ENCODE measurements at places on chromosomes 12 and 14.

- DNase-seq, result no peak
These were observed 33.8 kb downstream of the GIT2 start for GRCh38 chr12:109962398-109962797.

DNA sequence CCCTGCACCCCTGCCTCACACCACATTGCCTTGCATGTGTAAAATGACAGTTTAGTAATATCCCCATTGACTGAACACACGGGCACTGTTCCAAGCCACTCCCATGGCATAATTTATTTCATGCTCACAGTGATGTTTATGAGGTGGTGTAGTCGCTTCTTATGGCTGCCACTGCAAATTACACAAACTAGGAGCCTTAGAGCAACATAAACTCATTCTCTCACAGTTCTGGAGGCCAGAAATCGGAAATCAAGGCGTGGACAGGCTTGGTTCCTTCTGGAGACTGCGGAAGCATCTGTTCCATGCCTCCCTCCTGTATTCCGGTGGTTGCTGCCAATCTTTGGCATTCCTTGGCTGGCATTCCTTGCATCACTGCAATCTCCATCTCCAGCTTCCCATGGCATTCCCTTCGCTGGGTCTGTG, 97.3 kb downstream of the RIN3 start:
- DNase-seq, result no peak

- no peak for DNase-seq
These were observed 1.4 kb downstream of the SYT10 start for GRCh38 chr12:33438025-33438772.

DNA sequence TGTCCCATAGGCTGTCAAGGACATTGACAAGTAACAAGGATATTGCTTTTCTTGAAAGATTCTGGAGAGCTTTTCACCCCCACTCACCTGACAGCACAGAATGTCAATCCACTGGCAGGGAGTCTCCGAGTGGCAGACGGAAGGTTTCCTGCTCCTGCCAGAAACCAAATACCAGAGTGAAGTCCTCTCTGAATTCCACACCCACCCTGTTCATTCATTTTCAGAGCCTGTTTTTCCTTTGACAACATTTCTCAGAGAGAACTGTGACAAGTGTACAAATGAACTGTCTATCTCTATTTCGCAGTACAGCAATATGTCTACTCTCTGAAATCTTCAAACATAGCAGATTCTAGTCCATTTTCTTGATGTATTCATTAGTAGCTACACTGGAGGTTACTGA, 26.2 kb upstream of the BICD1 start:
- no peak for DNase-seq

GRCh38 chr14:105496831-105497591, 6.0 kb downstream of the TEDC1 start:
- peak; percentile 33 for DNase-seq

DNA sequence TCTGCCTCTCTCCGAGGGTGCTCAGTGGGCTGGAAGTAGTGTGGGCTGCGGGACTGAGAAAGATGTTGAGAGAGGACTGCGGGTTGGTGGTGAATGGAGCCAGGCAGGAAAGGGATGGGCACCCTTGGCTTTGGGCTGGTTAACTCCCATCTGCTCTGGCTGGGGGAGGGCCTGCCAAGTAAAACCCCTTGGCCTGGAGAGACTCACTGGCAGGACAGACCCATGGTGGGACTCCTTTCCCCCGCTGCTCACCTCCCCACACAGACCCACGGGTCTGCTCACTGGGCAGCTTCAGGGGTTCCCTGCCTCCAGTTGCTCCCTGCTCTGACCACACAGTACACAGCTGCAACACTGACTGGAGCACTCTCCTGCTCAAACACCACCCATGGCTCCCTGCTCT, 54.1 kb downstream of the KRT80 start:
- DNase-seq, result no peak

DNA sequence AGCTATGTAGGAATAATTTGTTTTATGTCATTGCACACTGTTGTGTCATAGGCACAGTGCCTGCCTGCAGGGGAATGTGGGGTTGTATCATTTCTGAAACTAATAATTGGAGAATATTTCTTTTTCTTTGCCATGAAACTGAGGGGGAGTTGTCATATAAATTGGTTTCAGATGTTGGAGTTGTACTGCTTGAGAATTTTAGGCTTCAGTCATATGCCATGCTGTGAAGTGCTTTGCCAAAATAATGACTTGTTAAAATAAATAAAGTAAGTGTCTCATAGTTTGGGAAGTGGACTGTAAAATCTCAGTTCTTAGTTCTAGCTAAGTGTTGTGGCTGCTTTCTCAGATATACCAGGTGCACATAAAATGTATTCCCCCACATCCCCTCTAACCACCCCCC, 116.8 kb downstream of the DAAM1 start:
- no peak for DNase-seq

DNA sequence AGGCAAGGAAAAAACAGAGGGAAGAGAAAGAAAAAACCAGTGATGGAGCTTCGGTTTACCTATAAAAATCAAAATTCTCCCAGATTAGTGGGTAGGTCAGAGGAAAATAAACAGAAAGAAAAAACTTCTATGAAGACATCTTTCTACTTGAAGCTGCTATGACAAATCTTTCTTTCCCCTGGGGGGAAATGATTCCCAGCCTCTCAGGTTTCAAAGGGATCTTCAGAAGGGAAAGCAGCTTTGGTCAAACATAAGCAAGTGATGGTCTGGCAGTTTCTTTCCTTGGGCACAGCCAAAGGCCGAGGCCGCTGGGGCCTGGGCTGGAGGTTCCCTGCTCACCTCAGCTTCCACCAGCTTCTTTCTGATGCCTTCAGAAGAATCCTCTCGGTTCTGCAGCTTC, 104.5 kb downstream of the PRKAB1 start:
- DNase-seq, result no peak

- DNase-seq, result no peak
These were observed 116.2 kb upstream of the MAP1LC3B2 start for GRCh38 chr12:116442946-116443345.

DNA sequence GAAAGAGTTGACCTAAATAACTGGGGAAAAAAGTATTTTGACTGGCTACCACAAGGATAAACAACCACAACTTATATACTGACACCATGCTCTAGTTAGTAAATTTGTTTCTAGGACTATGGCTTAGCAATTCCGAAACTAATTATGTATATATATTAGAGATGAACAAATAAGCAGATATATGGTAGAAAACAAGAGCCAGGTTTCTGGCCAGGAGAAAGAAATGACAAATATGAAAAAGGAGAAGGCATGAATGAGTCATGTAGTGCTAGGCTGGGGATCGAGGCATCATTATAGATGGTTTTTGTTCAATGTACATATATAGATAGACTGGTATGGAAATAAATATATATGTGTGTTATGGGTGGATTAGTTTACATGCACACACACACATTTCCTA, 5.5 kb upstream of the LRRC74A start:
- DNase-seq, result no peak

GRCh38 chr14:90495357-90496276, 98.8 kb downstream of the CALM1 start:
- DNase-seq, result peak; percentile 35

GRCh38 chr14:64926398-64926995, 12.2 kb downstream of the CHURC1 start:
- no peak for DNase-seq

DNA sequence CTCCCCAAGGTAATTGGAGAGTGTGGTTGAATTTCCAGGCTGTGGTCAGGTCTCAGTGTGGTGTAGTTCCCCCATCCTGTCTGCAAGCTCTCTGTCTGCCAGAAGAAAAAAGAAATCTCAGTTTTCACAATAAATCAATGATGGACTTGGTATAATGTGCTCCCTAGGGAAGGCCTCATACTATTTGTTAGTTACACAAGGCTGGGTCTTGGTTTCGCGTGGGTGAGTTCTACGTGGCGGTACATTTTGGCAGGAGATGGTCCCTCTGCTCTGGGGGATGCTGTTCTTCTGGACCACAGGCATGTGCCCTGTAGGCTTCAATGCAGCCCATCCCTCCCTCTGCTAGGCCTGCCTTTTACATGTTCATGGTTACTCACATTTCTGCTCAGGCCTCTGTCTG, 206.4 kb upstream of the PELI2 start:
- DNase-seq, result no peak

GRCh38 chr12:62843716-62844115, 91.2 kb downstream of the PPM1H start:
- no peak for DNase-seq

GRCh38 chr12:114476159-114476558, 70.2 kb upstream of the TBX5 start:
- no peak for DNase-seq

- no peak for DNase-seq
These were observed 22.5 kb upstream of the ATP2B1 start for GRCh38 chr12:89731089-89731488.

DNA sequence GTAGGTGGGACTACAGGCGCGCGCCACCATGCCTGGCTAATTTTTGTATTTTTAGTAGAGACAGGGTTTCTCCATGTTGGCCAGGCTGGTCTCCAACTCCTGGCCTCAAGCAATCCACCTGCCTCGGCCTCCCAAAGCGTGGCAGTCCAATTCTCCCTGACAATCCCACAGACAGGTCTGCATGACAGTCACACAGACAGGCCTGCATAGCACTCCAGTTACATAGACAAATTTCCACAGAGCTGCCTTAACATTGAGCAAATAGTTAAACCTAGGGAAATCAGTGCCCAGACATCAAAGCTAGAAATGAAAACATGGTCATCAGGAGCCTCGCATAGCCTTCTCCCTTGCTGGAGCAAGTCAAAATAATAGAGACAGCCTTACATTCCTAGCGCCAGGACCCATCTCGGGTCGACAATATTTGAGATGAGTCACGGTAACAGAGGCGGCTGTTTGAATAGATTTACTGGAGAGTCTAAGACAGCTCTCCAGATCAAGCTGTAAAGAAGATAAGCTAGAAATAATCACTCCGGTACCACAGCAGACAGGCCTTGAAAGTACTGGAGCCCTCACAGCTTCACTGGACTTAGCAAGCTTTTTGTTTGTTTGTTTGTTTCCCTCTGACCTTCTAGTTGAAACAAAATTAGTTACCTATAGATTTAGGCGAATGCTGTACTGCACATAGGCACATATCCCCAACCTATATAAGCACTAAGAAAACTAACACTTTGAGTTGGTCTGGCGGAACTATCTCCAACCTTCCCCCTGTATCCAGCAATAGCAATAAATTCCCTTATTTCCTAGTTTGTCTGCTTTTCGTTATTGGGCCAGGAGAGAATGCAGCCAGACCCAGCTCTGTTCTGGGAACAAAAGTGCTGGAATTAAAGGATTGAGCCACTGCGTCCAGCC, 23.8 kb upstream of the PYROXD1 start:
- no peak for DNase-seq

GRCh38 chr12:125473501-125473900, 408.3 kb downstream of the AACS start:
- DNase-seq, result no peak

DNA sequence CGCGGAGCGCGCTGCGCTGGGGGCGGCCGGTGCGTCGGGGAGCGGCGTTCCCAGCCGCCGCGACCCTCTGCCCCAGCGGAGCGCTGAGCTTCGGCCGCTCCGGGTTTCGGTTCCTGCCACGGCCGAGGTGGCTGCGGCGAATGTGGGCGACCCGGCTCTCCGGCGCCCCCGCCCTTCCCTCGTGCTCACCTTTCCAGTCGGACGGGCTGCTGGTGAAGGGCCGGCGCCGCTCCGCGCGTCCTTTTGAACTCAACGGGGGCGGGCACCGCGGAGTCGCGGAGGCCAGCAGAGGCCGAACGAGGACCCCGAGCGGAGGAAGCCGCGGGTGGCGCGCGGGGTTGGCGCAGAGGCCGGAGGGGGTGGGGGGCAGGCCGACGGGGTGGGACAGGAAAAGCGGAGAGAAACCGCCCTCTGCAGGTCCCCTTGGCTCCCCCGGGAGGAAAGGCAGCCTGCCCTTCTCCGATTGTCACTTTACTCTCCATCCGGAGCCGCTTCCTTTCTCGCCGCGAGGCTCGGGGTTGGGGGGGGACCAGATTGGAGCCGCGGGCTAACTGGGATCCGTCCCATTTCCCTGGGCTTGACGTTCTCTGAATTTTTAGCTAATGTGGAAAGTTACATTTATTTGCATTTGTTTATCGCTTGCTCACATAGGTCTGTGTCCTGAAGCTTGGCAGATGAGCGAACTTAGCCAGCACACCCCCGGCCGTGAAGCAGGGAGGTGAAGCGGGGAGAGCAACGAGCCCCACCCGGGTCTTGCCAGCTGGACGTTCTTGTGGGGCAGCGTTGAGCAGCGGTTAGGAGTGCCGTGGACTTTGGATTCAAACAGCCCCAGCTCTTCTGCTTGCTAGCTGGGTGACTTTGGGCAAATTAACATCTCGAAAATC, at the start of gene SMAGP:
Gene SMAGP, minus strand, starts transcription at position 349 of the 884 bp plus-strand sequence. CDS start 1,137 bp downstream, outside the sequence.
- DNase-seq, result peak; percentile 52

GRCh38 chr12:45182511-45182910, 33.4 kb upstream of the ANO6 start:
- DNase-seq, result no peak

DNA sequence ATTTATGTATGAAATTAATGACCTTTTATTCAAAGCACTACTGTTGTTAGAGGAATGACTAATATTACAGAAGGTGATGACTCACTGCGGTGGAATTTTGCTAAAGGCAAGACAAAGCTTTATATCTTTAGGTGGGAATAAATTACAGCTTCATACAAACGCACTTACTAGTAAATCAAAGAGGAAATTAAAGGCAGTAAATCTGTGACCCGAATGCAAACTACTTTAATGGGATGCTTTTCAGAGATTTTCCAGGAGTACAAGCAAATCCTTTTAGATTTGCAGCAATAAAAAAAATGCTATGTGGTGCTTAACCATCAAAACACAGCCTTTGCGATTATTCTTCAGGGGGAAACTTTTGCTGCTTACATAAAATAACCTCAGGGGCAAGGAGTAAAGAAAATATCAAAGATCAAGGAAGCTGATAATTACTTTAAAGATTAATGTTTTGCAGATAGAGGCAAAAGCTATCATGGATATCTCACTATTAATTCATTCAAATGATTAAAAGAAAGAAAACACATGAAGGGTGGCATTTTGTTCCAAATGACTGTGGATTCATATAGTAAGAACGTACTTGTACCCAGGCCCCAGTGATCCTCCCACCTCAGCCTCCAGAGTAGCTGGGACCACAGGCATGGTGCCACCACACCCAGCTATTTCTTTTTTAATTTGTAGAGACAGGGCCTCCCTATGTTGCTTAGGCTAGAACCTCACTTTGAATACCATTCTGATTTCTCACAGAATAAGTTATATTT, 98.9 kb downstream of the DENND5B start:
- no peak for DNase-seq

GRCh38 chr12:120363274-120363855, 5.6 kb downstream of the MSI1 start:
- no peak for DNase-seq

DNA sequence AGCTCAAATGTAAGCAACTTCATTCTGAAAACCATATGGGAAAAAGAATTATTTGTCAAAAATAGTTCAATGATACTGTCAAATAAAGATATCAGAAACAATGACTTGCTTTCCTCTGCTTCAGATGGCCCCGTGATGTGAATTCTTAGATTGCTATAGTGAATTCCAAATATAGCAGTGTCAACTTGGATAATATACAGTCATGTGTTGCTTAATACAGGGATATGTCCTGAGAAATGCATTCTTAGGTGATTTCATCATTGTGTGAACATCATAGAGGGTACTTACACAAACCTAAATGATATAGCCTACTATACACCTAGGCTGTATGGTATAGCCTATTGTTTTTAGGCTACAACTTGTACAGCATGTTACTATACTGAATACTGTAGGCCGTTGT, 108.7 kb upstream of the MIS18BP1 start:
- no peak for DNase-seq

GRCh38 chr12:45429831-45430230, 213.9 kb downstream of the ANO6 start:
- no peak for DNase-seq

Data from CD4-positive, alpha-beta T cell treated with Interleukin-12 subunit alpha and Interleukin-12 subunit beta, for 1 hour (primary cell).